ENCODE measurements at places on chromosomes 3 and 15.

- no peaks in the 10 kb centered on the region for H3K4me1 ChIP-seq
- no peak overlapping the region for H3K27ac ChIP-seq
- H3K4me3 ChIP-seq, result no peak overlapping the region
- H3K36me3 ChIP-seq, result no peaks in the 10 kb centered on the region
These were observed 608.3 kb downstream of the ROBO2 start for GRCh38 chr3:77648214-77648613.

GRCh38 chr15:55113736-55114135, 83.0 kb downstream of the RSL24D1 start:
- ATAC-seq, result no peak
- no peaks in the 10 kb centered on the region for H3K36me3 ChIP-seq
- H3K27me3 ChIP-seq, result peaks cover 20% of the 10 kb centered on the region
- no peaks in the 10 kb centered on the region for H3K4me1 ChIP-seq
- no peak overlapping the region for H3K27ac ChIP-seq

DNA sequence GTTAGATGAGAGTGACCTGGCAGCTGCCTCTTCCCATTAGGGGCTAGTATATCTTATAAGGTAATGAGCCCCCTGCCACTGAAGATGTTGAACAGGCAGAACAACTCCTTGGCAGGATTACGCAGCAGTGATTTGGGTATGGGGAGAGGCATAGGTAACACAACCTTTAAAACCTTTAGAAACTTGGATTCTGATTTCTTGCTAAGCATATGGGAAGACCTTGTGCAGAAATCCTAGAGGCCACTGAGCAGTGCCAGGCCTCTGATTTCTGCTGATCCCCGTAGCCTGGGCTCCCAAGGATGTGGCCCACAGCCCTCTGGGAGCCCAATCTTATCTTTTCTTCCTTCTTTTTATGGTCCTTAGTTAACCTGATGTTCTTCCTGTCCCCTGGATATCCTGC, 237.9 kb upstream of the ROPN1 start:
- peaks cover 24% of the 10 kb centered on the region for H3K27me3 ChIP-seq
- no peak for ATAC-seq

- H3K36me3 ChIP-seq, result no peaks in the 10 kb centered on the region
- no peaks in the 10 kb centered on the region for H3K27me3 ChIP-seq
- peak; percentile 93 for ATAC-seq
- H3K4me3 ChIP-seq, result no peak overlapping the region
- H3K4me1 ChIP-seq, result peaks cover 38% of the 10 kb centered on the region
These were observed 14.3 kb downstream of the KAT2B start for GRCh38 chr3:20054549-20054987.

- no peaks in the 10 kb centered on the region for H3K27me3 ChIP-seq
- ATAC-seq, result no peak
- H3K36me3 ChIP-seq, result peaks cover 43% of the 10 kb centered on the region
- H3K4me3 ChIP-seq, result no peak overlapping the region
- H3K4me1 ChIP-seq, result no peaks in the 10 kb centered on the region
- H3K27ac ChIP-seq, result no peak overlapping the region
These were observed 4.5 kb upstream of the RPSA start for GRCh38 chr3:39401983-39402382.

GRCh38 chr3:12229896-12230295, 59.0 kb upstream of the PPARG start:
- peaks cover 56% of the 10 kb centered on the region for H3K27me3 ChIP-seq
- H3K36me3 ChIP-seq, result no peaks in the 10 kb centered on the region
- ATAC-seq, result no peak
- H3K4me1 ChIP-seq, result no peaks in the 10 kb centered on the region
- no peak overlapping the region for H3K4me3 ChIP-seq
